ENCODE measurements at places on chromosomes 13 and 19. TPM values are rescaled to one million over a fixed set of nuclear protein-coding genes. Genes with fewer than 3 reads are reported as not detected.

The SIGLEC12 gene
- 0.42 TPM for total RNA-seq

DNA sequence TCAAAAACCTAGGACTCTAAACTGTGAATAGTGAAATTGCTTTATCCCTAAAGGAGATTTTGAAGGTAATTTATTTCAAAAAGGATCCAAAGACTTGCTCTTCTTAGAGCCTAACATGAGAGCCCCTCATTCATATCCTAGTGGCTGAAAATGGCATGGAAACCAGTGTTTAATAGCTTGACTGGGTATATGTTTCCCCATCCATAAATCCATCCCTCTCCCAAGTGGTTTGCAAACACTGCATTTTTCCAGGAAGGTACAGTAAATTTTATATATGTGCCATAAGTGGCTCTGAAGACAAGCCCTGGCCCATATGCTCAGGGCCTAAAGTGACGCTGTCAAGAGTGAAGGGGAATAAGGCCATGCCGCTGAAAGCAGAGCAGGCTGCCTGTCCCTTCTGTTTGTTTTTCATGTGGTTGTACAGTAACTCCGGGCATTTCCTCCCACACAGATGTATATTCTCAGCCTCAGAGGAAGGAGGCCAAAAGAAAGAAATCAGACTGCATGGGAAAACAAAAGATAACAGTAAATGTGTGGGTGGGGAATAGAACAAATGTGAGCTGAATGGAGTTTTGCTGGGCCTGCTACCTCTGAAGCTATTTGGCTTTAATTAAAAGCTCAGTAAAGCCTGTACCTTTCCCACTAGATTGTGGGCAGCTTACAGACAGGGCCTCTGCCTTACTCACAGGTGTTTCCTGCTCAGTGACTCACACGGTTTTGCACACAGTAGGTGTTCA lies 181.9 kb downstream of the PCDH9 start:
- no peak for DNase-seq

GRCh38 chr13:110528371-110528770 lies 33.2 kb downstream of the RAB20 start:
- peak; percentile 45 for DNase-seq

DNA sequence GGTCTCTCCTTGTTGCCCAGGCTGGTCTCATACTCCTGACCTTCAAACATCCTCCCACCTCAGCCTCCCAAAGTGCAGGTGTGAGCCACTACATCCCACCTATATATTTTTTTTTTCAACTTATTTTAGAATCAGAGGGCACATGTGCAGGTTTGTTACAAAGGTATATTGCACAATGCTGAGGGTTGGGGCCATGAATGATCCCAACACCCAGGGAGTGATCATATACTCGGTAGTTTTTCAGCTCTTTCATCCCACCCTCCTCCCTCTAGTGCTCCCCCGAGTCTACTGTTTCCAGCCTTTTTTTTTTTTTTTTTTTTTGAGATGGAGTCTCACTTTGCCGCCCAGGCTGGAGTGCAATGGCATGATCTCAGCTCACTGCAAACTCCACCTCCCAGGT lies 38.4 kb upstream of the ADGRE1 start:
- no peak for DNase-seq

The CDC16 gene
- 46.8 TPM for total RNA-seq

The ATP12A gene
- not detected for total RNA-seq

The CD33 gene
- 10.0 TPM for total RNA-seq

DNA sequence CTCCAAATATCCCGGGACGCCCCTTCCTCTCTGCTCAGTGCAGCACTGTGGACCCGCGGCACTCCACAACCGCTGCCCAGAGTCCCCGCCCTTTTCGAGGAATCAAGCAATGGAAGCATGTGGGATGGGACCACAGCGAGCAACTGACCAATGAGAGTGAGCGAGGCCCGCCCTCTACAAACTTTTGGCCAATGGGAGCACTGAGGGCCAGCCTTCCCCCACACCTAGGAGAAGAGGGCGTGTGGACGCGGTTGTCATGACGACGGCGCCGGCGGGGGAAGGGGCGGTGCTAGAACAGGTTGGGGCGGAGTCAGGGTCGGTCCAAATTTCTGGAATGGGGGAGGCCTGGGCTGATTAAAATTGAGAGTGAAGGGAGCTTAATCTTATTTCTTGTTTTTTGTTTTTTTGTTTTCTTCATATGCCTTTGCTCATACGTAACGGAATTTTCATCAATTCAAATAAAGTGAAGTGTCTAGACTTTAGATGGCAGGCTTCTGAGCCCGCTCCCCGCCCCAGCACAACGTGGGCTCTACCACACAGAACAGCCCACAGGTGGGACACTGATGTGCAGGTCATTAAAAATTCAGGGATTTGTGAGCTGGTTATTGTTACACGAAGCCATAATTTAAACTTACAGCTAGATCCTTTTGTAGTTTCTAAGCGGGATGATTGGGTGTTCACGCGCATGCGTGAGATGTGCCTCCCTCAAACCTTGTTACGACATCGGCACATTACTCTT lies at the start of gene DNAAF3:
Gene DNAAF3 (minus strand): TSS at position 84 of the 739 bp plus-strand sequence. CDS start 200 bp downstream, outside the sequence.
- peak; percentile 96 for DNase-seq

DNA sequence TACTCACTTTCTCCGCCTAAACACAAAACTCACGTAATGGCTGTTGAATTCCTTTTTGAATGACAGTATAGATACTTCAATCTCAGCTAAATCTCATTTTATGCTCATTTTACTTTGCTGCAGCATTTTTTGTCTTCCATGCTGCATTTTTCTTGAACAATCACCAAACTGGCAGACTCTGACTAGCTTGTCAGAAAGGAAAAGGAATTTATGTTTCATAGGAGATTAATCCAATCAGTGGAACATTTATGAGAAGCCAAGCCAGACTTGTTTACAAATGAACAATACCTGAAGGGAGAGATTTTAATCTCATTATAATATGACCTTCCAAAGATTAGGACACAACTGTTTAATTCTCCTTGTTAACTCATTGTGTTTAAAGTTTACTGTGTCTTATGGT lies 1044.3 kb downstream of the DIAPH3 start:
- DNase-seq, result no peak

DNA sequence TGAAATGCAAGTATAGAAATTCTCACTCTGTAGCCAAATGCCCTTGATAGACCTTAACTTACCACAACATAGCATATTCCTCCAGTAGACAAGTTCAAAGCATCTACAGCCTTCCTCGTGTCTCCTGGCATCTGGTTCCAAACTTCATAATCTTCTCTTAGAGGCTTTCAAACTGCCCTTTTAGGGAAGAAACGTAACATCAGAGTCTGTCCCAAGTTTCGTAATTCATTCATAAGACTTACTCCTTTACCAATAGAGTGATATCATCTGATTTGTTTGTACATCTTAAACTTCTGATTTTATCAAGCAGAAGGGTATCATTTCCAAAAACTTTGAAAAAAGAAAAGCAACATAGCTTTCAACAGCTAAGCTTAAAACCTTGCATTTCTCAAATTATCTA lies 137.4 kb downstream of the SPRY2 start:
- DNase-seq, result no peak

The DHDH gene
- total RNA-seq, result not detected

The ENOX1 gene
- total RNA-seq, result 2.7 TPM

The IGSF23 gene
- total RNA-seq, result not detected

- DNase-seq, result no peak
Measured at GRCh38 chr13:51027644-51028043, 83.4 kb downstream of the C13orf42 start.

- no peak for DNase-seq
Measured at GRCh38 chr19:9041023-9041422, 30.8 kb upstream of the MUC16 start.

DNA sequence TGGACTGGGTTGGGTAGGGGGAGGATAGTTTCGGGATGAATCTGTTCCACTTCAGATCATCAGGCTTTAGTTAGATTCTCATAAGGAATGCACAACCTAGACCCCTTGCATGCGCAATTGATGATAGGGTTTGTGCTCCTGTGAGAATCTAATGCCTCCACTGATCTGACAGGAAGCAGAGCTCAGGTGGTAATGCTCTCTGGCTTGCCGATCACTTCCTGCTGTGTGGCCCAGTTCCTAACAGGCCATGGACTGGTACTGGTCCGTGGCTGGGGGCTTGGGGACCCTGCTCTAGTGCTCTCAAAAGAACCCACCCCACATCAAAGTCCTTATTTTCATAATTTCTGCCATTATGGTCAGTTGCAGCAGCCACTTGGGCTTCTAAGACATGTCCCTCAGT lies 30.1 kb downstream of the DNAJC3 start:
- DNase-seq, result no peak

- no peak for DNase-seq
Measured at GRCh38 chr19:1910177-1910576, 5.0 kb downstream of the ADAT3 start.

The ZNF730 gene
- 1.0 TPM for total RNA-seq

DNA sequence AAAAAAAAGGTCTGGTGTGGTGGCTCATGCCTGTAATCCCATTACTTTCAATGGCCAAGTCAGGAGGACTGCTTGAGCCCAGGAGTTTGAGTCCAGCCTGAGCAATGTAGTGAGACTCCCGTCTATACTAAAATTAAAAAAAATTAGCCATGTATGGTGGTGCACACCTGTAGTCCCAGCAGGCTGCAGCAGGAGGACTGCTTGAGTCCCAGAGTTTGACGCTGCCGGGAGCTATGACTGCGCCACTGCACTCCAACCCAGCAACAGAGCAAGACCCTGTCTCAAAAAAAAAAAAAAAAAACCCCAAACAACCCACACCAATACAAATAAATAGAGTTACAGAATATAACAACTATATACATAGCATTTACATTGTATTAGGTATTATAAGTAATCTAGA lies 65.7 kb downstream of the MICU2 start:
- no peak for DNase-seq

The CEACAM5 gene
- total RNA-seq, result not detected

The WDR88 gene
- not detected for total RNA-seq

DNA sequence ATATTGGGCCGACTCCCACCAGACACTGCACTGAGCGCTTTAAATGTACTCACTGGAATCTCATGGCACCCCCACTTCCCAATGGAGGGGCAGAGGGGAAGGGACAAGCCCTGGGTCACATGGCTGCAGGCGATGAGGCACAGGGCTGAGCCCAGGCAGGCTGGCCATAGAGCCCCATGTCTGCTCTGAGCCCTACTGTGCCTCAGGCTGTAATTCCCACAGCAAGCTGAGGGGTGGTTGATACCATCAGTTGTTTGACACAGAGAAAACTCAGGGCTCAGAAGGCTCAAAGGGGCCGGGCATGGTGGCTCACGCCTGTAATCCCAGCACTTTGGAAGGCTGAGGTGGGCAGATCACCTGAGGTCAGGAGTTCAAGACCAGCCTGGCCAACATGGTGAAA lies 25.1 kb downstream of the RFX1 start:
- no peak for DNase-seq

DNA sequence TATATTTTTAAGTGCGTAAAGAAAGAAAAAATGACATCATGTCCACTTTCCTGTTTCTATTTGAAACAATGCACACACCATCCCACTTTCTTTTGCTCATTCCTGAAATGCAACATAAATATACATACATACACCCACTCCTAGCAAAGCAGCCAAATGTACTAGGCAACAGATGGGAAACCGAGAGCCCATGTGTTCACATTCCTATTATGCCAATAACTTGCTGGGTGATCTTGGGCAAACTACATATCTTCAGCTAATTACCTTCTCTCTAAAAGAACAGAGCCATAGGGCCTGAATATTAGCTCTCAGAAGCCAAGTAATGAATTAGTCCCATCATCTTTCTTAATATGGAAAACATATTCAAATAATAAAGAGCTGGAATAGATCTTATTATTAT lies 610.6 kb upstream of the ATXN8OS start:
- no peak for DNase-seq

The CBLC gene
- not detected for total RNA-seq

DNA sequence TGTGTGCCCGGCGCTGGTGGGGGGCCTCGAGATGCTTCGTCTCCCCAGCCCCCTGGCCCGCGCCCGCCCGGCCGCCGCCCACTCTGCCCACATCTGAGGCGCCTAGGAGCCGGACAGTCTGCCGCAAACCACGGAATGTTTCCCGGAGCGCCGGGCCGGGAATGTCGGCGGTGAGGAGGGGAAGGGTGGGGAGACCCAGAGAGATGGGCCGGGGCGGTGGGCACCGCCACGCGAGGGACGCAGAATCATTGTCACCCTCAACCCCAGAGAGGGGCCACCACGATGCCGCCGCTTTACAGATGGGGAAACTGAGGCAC lies 46.1 kb upstream of the NFIC start:
- no peak for DNase-seq

DNA sequence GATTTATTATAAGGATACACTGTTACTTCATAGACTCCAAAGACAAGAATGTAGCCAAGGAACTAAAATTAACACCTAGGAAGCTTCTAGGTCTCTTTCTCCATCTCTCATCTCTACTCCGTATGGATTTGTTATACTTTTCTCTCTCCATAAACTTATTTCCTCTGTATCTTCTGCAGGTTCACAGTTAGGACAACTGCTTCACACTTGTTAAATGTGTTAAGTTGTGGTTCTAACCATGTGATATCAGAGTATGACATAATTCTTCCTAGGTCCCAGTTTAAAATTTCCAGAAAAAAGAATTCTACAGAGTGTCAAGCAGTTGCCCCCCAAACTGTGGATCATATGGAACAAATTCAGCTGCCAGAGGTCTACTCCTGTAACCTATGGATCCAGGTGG lies 42.3 kb upstream of the GTF2F2 start:
- DNase-seq, result no peak

The SCGB2B2 gene
- total RNA-seq, result 0.90 TPM

- peak; percentile 88 for DNase-seq
Measured at GRCh38 chr13:80339912-80340650, 845 bp downstream of the SPRY2 start.

The ZNF600 gene
- total RNA-seq, result 7.0 TPM

DNA sequence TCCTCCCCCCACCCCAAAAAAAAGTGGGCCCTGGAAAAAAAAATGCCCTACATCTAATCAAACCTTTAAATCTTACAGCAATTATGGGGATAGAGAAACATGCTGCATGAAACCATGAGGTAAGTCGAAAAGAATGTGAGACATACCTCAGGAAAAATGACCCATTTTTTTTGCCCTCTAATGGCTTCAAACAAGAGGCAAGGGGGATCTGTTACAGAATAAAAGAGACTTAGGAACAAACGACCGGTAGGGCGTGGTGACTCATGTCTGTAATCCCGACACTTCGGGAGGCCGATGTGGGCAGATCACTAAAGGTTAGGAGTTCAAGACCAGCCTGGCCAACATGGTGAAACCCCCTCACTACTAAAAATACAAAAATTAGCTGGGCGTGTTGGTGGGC lies 8.4 kb downstream of the RGL3 start:
- DNase-seq, result no peak

DNA sequence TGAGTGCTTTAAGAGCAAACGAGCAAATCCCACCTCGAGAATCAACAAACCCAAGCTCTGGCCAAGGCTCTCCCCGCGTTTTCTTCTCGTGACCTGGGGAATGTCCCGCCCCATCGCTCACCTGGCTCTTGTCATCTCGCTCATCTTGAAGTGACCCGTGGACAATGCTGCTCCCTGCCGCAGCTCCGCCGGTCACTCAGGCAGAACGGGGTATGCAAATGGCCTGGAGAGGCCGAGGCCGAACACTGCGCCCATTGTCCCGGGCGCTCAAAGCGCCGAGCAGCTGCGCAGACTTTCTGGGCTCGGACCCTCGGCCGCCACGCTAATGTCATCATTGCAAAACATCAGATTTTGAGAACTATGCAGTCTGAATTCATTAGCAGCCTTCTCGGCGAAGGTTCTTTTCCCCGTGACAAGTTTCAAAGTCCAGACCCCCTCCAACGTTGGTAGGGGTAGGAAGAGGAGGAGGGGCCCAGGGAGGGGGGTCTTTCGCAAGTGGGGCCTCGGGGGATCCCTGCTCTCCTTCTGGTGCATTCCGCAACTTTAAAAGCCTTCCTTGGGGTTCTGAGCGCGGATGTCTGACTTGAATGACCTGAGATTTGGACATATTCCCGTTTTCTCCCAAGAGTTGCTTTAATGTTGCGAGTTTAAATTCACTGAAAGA lies 39.7 kb downstream of the SOX1 start:
- DNase-seq, result no peak

GRCh38 chr13:101412076-101412475 lies 4.2 kb downstream of the NALCN start:
- DNase-seq, result no peak
